Retinal pigment epithelial cell (primary cell): ENCODE measurements at places on chromosomes 3 and 15.

- DNase-seq: no peak
Observed at GRCh38 chr3:185582871-185583270, 3.2 kb upstream of the SENP2 start.

DNA sequence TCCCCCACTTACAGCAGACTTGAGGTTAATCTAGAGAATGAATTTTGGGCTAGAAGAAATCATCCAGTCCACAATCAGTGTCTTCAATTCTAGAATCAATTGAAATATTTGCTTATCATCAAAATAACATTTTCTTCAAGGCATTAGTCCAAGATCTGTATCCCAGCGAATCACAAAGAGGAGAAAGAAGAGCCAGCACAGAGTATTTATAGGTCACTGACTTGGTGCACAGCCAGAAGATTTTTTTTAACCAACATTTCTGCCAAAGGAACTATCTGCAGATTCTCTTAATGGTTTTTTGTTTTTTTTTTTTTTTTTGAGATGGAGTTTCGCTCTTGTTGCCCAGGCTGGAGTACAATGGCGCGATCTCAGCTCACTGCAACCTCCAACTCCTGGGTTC lies 178.2 kb downstream of the TNIK start:
- DNase-seq: no peak

DNA sequence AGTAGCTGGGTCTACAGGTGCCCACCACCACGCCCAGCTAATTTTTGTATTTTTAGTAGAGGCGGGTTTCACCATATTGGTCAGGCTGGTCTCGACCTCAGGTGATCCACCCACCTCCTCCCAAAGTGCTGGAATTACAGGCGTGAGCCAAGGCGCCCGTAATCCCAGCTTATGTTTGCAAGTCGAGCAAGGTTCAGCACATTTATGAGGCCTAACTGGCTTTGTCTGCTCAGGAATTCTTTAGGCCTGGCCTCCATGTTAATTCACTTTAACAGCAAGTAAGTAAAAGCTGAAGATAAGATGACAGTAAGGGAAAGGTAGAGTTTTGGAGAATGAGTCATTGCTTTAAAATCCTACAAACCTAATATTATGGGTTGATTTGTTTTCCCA lies 24.6 kb downstream of the SIDT1 start:
- DNase-seq: no peak

GRCh38 chr15:44427756-44428724 lies 611 bp downstream of the CTDSPL2 start:
- DNase-seq: peak; percentile 29

DNA sequence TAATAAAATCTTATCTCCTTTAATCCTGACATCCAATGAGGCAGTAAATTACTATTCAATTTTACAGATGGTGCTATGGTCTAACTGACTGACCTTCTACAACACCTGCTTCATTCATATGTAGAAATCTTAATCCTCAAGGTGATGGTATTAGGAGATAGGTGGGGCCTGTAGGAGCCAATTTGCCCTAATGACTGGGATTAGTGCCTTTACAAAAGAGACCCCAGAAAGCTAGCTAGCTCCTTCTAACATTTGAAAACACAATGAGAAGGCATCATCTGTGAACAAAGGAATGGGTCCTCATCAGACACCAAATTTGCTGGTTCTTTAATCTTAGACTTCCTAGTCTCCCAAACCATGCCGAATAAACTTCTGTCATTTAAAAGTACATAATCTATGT lies 137.4 kb upstream of the UBP1 start:
- no peak for DNase-seq

DNA sequence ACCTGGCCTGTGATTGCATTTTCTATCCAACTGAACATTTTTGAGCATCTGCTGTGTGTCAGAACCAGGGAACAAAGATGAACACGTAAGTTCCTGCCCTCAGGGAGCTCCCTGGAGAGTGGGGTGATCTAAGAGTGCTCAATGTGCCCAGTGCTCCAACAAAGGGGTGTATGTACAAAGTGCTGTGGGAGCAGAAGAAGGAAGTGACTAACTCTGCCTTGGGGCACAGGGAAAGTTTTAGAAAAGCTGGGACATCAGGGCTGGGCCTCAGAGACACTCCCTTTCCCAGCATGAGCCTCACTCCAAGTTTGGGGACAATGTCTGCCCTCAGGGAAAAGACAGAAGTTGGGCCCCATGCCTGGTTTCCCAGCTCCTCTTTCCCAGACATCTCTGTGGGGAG lies 27.6 kb upstream of the BNC1 start:
- no peak for DNase-seq
